NCI-H510A treated with DMSO at 0.1 percent for 48 hours (cell line): ENCODE measurements at places on chromosomes 7 and 10.

DNA sequence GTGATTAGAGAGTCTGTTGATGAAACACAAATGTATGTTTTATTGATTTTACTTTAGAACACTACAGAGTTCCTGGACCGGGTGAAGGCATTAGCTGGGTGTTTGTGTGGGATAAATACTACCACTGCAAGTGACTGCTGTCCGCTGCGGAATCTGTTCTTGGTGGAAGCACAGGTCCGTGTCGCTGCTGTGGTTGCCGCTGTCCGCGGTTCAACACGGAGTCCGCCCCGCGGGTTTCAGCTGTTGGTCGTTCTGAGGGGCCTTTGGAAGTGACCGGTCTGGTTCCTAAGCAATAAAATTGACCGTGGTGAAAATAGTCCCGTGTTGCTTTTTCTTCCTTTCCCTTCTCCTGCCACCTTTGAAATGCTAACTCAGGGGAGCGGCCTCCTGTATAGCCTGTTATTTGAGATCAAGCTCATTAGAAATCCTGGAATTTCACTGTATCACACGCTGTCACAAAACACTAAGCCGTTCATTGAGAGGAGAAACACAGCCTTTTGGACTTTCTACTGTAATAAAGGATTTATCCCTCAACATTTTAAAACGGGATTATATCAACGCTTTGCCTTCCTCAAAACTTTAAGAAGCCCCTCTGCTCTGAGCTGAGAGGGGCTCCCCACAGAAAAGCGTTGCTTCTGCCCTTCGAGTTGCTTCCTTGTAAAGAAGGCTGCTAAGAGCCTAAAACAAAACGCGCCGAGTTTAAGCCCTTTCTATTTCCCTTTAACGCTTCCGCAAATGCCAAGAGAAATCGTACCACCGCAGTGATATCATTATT lies 2.6 kb downstream of the NKX6-2 start:
- DNase-seq: no peak

DNA sequence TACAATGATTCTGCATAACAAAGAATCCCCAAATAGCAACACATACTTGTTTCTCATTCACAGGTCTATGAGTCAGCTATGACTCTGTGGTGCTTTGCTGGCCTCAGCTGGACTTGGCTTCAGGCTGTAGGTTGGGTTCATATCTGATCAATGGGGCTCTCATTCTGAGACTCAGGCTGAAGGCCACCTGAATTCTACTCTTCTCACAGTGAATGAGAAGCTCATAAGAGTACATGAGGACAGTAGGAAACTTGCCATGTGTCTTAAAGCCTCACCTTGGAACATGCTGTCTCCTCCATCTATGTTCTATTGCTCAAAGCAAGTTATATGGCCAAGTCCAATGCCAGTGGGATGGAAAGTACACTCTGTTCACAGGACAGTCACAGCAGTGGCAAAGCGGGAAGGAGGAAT lies 292.9 kb downstream of the BMPER start:
- DNase-seq: no peak

DNA sequence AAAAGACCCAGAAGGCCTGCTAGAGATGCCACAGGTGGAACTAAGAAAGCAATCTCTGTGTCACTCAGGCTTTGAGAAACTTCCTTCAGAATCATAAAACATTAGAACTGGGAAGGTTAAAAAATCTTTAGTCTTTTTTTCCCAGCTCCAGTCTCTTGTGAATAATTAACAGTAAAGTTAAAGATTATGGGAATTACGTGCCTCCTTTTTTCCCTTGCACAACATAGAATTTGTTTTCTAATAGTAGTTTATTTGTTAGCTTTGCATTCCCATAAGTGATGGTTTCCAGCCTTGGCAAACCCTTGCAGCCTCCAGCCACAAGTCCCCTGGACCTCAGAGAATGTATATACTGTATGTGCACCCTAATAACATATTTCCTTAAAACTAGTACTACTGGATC lies 128.3 kb downstream of the TPST1 start:
- no peak for DNase-seq

DNA sequence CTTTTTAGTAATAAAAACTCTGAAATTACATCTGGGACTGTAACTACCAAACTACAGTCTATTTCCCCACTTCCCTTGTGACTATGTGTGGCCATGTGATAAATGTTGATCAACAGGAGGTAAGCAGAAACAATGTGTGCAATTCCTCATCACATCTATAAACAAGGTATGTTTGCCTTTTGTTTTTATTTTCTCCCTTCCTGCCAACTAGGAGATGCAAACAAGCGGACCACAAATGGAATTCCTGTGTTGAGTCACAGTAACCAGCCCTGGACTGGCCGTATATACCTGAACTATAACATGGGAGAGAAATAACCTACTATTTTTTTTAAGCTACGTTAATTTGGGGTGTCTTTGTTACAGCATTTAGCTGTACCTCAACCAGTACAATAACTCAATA lies 52.5 kb downstream of the SCRN1 start:
- no peak for DNase-seq
